NCI-H2107 (cell line): ENCODE measurements at places on chromosomes 7 and 10.

DNA sequence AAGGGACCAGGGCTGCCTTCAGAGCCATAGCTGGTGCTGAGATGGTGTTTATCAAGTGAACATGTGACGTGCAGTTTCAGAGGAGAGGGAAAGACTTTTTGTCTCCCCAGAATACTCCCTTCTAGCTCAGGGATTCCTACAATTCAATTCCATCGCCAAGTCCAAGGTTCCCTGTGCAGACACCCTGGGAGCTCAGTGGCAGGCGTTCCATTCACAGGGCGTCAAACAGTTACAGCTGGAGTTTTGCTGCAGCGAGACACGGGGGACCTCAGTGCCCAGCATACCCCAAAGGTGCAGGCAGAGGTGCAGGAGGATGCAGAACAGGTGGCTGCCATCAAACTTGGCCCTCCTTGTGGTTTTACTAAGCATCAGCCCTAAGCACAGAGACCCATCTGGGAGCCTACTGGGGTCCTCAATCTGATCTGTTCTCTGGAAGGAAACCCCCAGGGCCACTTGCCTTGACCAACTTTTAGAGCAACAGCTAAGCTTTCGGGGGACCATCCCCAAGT is 846 bp upstream of the CALML5 start:
- no peak for DNase-seq

GRCh38 chr10:97128516-97129154 is 57.1 kb downstream of the SLIT1 start:
- DNase-seq, result no peak

DNA sequence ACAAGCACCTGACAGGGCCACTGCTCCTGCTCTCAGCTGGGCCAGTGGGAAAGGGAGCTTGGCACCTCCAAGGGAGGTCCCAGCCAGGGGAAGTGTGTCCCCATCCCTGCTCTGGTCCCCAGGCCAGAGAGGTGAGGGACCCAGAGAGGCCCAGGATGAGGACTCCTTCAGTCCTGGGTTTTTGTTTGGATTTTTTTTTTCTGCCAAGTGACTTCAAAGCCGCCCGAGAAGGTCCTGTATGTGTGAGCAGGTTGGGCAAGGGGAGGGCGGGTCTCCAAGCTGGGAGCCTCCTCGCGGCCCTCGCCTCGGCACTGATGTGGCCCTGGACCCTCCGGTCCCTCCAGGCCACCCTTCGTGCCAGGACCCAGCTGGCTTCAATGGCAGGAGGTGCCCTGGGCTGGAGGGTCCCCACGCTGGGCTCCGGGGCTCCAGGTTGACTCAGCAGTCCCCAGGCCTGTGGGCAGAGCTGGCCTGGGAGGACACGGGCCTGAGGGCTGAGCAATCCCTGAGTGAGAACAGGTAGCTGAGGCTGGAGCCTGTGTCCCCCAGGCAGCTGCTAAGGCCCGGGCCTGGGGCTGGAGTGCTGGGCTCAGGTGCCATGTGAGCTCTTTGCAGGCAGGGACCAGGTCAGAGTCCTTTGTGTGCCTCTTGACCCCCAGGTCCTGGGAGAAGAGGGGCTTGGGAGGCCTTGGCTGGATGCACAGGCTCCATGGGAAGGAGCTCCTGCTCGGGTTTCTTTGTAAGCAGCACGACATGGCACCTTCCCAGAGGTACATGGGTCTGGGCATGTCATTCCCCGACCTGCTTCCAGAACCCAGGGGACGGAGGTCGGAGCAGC is 140.6 kb downstream of the FAM53B start:
- no peak for DNase-seq

DNA sequence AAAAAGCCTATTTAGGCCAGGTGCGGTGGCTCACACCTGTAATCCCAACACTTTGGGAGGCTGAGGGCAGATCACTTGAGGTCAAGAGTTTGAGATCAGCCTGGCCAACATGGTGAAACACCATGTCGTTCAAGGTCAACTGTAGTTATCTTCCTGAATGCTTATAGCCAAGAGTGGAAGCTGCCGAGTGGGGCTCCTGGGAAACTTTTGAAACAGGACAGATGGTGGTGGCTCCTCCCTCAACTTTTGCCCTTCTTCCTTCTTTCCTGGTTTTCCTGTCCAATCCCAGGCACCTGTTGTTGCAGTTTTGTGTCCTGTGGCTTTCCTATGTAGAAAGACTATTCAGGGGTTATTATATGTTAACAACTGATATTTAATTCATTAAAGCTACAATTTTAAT is 8.7 kb upstream of the PPIA start:
- no peak for DNase-seq

DNA sequence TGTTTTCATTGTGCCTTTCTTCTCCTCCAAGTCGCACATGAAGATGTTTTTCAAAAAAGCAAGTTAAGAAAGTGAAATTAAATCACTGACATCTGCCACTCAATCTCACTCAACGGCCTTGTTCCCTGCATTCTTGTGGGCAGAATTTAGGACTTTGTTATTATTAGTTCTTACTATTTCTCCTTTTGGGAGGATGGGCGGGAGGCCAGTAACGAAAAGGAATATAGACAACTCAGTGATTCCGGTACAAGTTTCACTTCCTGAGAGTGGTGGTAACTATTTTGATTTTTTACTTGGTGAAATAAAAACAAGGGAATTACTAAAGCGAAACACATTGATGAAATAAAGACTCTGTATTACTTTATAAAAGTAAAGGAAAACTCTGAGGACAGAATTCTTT is 231.9 kb upstream of the HABP2 start:
- no peak for DNase-seq

DNA sequence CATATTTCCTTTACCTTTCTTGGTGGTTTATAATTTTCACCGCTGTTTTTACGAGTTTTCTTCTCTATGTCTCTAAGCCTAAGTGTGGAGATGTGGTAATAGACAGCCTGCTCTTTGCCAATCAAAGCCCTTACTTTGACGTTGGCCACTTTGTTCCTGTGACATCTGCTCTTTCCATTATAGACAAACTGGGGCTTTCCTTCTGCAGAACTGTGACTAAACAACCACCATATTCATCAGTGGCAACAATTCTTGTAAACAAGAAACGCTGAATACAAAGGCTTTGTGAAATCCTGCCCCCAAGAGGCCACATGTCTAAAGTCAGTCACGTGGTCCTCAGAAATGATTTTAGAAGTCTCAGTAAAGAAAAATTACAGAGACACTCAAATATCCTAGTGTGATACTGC is 59.6 kb upstream of the CAPZA2 start:
- no peak for DNase-seq

- no peak for DNase-seq
These were observed 274.9 kb upstream of the NEBL start for GRCh38 chr10:21171936-21172541.

DNA sequence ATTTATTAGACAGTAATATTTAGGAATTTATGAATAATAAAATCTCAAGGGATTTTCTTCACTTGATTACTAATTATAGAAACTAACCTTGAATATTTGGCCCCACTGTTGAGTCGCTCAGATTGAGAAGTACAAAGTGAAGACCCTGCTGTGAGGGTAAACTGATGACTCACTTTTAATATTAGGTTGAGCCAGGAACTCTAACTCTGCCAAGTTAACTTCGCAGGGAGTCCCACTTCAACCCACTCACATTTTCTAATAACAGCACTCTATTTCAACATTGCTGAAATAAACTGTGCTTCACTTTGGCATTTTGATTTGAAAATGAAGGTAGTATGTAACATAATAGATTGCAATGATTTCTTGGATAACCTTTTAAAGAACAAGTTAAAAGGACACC is 200.7 kb downstream of the POLR1F start:
- DNase-seq, result no peak

- peak; percentile 74 for DNase-seq
These were observed 3.3 kb upstream of the SUN1 start for GRCh38 chr7:828793-829561.

GRCh38 chr10:30490289-30491000 is 56.5 kb downstream of the MAP3K8 start:
- DNase-seq, result no peak

GRCh38 chr7:100053215-100053614 is 3.6 kb downstream of the ZSCAN21 start:
- DNase-seq, result peak; percentile 89

DNA sequence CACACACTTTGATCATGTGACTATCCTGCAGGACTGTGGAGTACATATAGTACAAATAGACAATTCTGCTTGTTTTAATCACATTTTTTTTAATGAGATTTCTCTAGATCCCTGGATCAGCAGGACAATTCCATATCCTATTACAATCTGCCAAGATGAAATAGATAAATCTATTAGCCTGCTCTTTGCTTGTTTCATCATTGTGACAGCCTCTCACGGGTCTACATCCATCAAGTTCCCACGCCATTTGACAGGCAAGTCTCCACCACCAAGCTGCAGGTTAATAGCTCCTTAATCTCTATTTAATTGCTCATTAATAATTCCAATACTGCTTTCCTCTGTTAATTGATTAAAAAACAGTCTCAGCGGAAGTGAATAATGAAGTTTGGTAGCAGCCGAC is 671.5 kb downstream of the CCSER2 start:
- DNase-seq, result no peak

- DNase-seq, result no peak
These were observed 2.8 kb upstream of the CELF2 start for GRCh38 chr10:11014671-11015445.

DNA sequence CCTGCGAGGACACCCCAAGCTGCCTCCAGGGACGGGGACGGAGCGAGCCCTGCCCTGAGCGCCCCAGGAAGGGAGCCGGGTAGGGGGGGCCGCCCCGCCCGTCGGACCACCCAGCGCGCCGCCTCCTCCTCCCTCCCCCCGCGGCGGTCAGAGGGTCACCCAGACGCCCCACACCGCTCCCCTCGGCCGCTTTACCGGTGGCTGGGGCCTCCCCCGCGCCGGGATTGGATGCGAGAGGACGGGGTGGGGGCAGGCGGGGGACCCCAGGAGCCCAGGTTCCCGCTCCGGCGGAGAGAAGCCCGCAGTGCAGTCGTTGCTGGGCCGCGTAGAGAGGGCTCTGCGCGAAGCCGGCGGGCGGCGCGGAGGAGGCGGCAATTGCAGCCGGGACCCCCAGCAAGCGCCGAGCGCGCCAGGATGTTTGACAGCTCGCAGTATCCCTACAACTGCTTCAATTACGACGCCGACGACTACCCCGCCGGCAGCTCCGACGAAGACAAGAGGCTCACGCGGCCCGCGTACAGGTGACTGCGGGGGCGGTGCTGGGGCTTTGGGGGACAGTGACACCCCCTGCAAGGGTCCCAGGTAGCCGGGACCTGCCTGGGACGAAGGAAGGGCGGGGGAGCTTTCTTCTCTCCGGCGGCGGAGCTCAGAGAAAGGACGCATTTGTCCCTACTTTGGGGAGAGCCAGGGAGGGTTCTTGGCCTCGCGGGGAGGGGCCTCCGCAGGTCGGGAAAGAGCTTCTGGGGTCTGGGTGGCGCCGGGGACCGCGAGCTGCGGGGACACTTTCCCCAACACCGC is at the start of gene FOXL3:
TSS of gene FOXL3 (plus strand) at position 415 of the 798 bp plus-strand sequence. CDS start at position 415, 0 bp downstream.
- no peak for DNase-seq

GRCh38 chr10:23275355-23275754 is 69.2 kb downstream of the C10orf67 start:
- no peak for DNase-seq

DNA sequence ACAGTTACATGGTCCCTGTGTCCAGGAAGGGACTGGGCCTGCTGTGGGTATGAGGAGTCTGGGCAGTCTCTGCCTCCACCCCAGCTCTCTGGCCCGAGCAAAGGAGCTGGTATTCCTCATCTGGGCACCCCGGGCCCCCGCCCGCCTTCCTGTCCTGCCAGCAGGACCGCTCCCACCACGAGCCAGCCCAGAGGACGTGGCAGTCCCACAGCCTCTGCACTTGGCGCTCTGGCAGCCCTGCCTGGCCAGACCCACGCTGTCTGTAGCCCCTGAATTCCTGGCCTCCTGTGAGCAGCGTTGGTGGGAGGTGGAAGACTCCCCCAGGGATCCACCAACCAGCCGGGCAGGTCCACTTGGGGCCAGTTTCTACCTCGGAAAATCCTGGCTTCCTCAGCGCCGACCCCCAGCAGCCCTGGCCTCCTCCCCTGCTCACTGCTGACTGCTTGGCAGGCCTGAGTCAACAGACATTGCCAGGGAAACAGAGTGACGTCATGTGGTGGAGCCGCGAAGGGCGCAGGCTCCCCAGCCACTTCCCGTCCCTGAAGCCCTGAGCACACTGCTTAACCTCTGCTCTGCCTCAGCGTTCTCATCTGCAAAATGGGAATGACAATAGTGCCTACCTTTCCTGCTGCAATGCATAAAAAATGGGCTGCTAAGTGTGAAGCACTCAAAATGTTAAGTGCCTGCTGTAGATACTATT is 21.6 kb upstream of the LIMK1 start:
- DNase-seq, result peak; percentile 29

DNA sequence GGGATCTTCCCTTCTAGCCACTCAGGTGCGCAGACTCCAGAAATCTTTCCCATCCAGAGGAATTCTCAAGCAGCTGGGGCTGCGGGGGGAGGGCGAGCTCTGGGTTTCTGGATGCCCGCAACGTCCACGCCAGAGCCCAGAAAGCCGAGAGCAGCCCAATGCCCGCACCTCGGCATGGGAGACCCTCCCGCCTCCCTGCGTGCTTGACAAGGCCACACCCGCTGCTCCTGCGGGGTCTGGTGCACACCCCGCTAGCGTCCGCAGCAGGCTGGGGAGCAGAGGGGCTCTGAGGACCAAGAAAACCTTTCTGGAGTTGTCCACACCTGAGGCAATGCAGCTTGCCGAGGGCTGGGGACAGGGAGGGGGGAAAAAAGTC is 66.2 kb downstream of the SLC29A4 start:
- DNase-seq, result no peak

DNA sequence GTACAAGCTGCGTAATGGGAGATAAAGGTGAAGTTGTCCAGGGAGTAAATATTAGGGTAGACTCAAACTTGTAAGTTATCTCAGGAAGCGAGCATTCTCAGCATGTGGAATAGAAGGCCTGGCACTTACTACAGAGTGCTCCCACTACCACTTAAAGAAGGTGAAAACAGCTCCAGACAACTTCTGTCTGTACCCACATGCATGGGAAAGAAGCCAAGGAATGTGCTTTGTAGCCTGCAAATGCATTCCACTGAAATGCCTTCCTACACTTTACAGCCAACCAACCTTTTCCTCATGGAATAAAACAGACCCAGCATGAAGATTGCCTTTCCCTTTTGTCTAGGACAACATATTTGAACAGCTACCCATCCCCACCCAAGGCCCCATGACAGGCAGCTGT is 45.4 kb upstream of the NPSR1 start:
- DNase-seq, result no peak

GRCh38 chr10:70109064-70109729 is 23.4 kb downstream of the AIFM2 start:
- no peak for DNase-seq

- DNase-seq, result no peak
These were observed 31.3 kb upstream of the NME8 start for GRCh38 chr7:37816922-37817590.
